ENCODE measurements at places on chromosomes 2 and 18.

- no peak for DNase-seq
Observed at GRCh38 chr2:159995038-159995437, 67.4 kb downstream of the PLA2R1 start.

DNA sequence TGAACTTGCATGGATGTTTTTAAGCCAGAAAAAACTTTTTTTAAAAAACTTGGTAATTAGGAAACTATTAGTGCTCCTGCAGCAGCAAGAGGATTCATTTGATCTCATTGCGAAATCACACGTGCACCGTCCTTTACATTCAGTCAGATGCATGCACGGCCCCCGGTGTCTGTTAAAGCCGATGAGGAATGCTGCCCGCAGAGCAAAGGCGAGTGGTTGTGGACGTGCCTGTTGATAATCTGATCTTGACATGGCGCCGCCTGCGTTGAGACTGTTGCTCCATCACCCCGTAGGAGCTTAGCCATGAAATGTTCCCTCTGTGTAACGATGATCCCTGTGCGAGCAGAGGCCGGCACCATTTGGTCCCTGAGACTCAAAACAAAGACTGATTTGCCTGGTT lies 300.0 kb downstream of the GBX2 start:
- no peak for DNase-seq

- DNase-seq = no peak
Observed at GRCh38 chr2:15745350-15745749, 153.7 kb downstream of the DDX1 start.

DNA sequence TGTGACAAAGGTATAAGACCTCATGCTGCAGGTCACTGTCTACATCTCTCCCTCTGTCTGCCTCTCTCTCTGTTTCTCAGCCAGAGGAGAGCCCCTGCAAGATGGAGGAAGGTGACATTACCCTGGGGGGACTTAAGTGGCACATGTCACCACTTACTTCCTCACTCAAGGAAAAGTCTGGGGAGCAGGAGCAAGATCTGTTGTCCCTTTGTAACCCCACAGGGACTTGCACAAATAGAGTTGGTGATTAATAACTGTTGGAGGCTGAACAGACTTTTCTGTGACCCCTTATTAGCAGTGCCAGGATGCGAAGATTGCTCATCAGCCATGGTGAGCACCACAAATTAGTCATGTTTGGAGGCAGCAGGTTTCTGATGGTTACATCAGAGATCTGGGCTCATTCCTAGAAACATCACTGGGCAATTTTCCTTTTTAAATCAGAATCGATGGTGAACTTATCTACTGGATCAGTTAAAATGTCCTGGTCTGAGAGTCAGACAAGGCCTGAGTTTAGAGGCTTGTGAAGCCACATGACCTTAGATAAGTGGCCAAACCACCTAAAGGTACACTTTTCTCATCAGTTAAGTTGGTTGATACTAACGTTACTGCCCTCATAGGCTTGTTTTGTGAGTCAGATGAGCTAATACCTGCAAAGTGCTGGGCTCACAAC lies 81.2 kb upstream of the LTBP1 start:
- DNase-seq = no peak

- DNase-seq = no peak
Observed at GRCh38 chr2:39107724-39108273, 13.1 kb downstream of the SOS1 start.

DNA sequence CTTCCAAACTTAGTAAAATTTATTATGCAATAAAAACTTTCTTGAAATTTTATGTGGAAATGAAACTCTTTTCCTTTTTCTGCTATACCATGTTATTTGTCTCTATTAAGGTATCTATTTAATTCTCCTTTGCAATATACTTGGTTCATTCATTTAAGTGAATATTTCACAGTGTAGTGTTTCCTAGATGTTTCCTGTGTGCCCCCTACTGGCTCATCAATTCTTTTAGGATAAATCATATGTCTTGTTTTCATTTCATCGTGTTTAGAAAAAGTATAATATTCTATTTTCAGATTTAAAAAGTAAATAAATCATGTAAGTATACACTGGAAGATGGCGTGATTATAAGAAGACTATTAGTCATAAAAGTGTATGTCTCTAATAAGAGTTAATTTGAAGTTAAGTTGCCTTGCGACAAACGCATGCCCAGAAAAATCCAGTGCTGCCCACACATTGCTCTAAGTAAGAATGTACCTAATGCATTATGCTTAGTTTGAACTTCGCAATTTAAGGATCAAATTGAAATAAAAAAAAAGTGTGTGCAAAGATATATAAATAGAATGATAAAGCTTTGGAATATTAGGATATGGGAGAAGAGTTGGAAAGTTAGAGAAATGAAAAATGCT lies 525.4 kb downstream of the KCNJ3 start:
- DNase-seq = no peak

DNA sequence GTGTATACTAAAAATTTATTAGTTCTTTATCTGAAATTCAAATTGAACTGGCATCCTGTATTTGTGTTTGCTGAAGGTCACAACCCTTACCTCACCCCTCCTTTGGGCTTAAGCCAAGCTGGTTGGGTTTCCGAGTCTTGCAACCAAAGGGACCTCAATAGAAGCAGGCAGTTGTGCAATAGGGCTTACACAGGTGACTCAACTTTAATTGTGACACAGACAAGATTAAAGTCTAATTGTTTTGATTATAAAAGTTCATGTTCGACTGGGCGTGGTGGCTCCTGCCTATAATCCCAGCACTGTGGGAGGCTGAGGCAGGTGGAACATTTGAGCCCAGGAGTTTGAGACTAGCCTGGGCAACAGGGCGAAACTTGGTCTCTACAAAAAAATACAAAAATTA lies 71.5 kb downstream of the RAB31 start:
- no peak for DNase-seq

DNA sequence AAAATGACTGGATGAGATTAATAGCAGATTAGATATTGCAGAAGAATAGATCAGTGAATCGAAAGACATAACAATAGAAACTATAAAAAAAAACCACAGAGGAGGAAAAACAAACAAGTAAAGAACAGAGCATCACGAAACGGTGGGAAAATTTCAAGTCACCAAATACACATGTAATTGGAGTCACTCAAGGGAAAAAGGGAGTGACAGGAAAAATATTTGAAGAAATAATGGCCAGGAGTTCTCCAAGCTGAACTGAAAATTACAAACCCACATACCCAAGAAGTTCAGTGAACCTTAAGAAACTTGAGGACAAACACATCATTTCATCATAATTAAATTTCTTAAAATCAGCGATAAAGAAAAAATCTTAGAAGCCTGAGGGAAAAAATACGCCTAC lies 11.0 kb upstream of the IL1R1 start:
- DNase-seq = no peak

- no peak for DNase-seq
Observed at GRCh38 chr2:129641371-129641770, 338.1 kb upstream of the RAB6C start.

- no peak for DNase-seq
Observed at GRCh38 chr2:16183345-16183744, 243.0 kb downstream of the MYCN start.

- no peak for DNase-seq
Observed at GRCh38 chr18:10690366-10690765, 164.5 kb downstream of the NAPG start.

DNA sequence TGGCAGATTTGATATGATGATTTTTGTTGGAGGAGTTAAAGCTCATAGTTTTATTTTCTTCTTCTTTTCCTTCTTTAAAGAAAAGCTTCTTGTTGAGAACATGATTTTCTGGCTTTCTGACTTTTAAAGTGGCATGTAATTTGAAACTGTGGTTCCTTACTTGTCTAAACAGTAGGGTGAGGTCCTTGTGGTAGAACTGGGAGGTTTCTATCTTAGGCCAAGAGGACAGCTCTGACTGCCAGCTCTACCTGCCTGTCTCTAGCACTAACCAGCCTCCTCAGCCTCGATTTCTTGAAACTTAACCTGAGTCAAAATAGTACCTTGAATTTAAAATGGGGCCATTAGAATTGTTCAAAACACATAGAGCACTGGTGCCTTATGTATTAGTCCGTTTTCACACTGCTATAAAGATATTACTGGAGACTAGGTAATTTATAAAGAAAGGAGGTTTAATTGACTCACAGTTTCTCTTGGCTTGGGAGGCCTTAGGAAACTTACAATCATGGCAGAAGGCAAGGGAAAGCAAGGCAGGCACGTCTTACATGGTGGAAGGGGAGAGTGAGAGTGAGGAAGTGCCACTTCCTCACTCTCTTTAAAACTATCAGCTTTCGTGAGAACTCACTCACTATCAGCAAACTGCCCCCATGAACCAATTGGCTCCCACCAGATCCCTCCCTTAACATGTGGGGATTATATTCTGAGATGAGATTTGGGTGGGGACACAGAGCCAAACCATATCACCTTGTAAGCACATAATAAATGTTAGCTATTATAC lies 119.0 kb downstream of the CERS6 start:
- DNase-seq = no peak

DNA sequence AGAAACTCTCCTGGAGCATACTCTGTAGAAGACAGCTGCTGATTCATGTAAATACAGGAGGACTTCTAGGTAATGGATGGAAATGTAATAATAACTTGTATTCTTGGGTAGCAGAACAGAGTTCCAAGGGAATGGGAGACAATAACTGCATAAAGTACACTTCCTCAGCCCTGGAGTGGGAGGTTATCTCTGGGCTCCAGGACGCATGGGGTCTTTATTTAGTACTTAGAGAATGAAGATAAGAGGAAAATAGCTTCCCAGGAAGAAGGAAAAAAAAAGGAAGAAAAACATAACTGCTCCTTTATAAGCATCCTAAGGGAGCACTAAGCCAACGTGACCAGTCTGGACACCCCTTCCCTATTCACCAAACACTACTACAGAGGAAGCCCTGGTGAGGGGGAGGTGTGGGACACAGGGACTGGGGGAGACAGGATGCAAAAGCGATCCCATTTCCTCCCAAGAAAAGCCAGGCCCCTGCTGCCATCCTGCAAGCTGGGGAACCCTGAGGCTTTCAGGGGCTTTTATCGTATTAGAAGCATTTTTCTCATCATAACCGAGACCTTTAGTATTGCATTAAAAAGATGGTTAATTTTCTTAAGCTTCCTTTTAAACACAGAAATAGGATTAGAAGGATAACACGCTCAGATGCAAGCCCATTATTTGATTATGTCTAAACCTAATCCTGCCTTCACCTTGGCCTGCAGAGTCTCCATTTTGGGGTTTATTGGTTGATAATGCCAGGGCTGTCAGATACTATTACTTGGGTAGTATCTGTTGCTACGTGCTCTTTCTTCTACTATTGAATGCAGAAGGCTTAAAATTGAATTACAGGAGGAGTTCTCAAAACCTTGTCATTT lies 78.5 kb downstream of the KLF7 start:
- no peak for DNase-seq

DNA sequence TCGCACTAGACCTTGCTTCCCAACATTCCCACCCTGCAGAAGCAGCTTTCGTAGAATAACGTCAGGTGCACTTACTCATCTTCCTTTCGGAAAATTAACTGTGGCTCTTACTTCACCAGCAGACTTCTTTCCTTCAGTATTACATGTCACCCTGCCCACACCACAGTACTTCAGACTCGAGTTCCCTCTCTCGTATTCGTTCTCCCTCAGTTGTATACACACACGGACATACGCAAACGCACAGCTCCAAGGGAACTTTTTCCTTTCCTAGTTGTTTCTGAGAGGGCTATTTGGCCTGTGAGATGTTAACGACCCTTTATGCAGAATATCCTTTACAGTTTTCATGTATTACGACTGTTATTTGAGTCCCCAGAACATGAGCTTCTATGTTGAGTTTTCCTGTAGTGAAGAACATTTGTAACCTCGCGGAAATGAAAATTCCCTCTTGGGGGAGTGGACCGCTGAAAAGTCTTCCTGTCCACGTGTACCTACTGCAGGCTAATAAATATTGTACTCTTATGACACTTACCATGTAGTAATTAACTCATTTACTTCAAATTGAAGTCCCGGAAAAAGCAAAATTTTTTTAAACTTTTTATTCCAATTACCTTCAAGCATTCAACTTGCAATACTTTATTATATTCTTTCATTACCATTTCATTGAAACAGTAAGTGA lies 908 bp downstream of the ERLEC1 start:
- DNase-seq = no peak

DNA sequence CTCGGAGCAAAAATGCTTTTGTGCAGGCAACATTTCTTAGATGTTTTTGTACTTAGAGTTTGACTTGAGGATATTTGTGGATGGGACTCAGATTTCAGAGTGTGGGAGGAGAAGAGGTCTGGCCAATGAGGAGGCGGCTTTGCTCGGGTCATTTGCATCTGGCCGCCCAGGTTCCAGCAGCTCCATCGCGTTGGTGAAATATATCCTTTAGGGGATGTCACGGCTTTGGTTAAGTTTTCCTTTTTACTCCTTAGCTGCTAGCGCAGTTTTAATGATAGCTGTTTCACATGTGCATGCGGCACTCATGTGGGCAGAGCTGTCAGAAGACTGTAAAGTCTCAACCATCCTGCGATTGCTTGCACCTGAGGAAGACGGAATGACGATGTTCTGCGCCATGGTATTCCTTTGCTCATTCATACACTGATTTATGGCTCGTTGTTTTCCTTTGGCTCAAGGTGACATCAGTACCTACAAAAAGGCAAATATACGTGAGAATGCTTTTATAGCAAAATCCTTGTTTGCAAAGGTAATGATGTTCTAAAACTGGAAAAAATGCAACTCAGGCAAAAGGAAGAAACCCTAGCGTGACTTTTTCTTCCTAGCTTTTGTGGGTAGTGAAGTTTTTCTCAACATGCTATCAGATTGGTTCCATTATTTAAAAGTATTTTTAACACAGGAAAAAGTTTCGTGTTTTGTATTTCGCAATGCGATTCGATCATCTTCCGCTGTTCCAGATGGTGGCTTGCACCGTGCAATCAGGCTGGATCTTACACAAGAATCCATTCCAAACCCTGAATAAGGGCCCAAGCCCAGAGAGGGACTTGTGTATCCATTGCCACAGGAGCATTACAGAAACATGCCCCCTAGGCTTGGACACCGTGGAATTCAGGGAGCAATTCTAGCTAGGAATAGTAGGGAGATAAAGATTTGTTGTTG lies 70.5 kb upstream of the ZNF516 start:
- no peak for DNase-seq

DNA sequence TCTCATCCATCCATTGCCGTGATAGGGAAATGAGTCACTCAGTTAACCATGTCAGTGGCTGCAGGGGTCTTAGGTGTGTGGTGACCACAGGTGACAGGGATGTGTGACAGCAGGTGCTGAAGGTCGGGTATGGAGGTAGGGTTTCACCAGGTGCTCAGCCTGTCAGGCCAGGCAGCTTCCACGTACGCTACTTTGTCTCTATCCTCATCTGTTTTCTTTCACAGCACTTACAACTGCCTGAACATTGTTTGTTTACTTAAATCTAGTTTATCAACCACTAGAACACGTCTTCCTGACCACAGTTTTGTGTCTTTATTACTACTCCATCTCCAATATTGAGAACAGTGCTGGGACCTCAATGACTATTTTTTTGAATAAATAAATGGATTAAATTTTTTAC lies 11.4 kb upstream of the UXS1 start:
- DNase-seq = no peak

- DNase-seq = no peak
Observed at GRCh38 chr2:199982126-199982843, 26.9 kb downstream of the MAIP1 start.

- no peak for DNase-seq
Observed at GRCh38 chr18:67475673-67476072, 40.8 kb downstream of the DSEL start.

- DNase-seq = no peak
Observed at GRCh38 chr2:66432801-66433694, 1.9 kb upstream of the MEIS1 start.

GRCh38 chr2:237431372-237431771 lies 17.4 kb upstream of the COL6A3 start:
- no peak for DNase-seq

- DNase-seq = no peak
Observed at GRCh38 chr18:54506516-54507261, 84.4 kb upstream of the DYNAP start.

GRCh38 chr2:100791936-100792308 lies 28.0 kb upstream of the NPAS2 start:
- no peak for DNase-seq

Measured in stimulated activated CD8-positive, alpha-beta memory T cell treated with anti-CD3 and anti-CD28 coated beads, Interleukin-12 subunit alpha, Interleukin-12 subunit beta, amount 100 ng/mL, for 4 hours (primary cell).